ENCODE measurements at places on chromosomes 3 and 15. TPM values are rescaled to one million over a fixed set of nuclear protein-coding genes. Genes with fewer than 3 reads are reported as not detected.

The OR5H6 gene
- not detected for total RNA-seq

DNA sequence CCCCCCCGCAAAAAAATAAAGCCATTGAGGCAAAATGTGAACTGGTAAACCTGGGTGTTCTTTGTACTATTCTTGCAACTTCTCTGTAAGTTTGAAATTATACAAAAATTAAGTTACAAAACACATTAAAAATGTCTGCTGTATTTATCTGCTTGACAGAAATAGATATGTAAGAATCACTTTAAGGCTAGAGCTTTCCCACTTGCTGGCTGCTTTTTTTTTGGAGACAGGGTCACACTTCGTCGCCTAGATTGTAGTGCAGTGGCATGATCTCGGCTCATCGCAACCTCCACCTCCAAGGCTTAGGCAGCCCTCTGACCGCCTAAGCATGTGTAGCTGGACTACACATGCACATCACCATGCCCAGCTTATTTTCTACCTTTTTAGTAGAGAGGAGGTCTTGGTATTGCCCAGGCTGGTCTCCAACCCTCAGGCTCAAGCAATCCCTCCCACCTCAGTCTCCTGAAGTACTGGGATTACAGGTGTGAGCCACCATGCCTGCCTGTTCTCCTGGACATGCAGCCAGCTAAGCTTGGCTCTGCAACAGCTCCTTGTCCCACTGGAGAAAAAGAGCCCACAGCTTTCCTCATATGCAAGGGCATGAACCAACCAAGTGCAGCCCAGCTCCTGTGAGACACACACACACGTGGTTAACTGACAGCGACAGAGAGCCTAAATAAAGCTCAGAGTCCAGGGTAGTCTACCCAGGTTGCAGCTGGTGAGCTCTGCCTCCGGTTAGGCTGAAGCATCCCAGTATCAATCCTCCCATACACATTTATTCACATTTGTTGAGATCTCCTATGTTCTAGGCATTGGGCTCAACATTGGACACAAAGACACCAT, 4.5 kb downstream of the RPS17 start:
- peaks cover 49% of the 10 kb centered on the region for H3K36me3 ChIP-seq
- H3K4me1 ChIP-seq: peaks cover 12% of the 10 kb centered on the region
- H3K27ac ChIP-seq: no peak overlapping the region
- no peaks in the 10 kb centered on the region for H3K27me3 ChIP-seq
- no peak overlapping the region for H3K4me3 ChIP-seq

DNA sequence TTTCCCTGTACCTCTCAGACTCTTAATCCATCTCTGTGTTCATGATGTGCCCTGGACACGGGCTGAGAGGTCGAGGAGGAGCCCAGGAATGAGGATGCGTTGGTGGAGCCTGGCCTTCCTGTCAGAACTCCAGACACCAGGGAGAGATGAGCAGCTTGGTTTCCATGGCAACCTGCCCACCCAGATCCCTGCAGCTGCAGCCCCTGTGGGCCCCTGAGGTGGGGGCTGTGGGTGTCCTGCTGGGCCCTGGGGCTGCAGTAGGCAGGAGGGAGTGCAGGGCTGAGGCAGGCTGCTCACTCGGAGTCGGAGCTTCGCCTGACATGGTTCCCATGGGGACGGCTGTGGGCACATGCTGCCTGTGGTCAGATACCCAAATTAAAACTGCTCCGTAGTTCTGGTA, 7.7 kb upstream of the SCN10A start:
- no peak overlapping the region for H3K4me3 ChIP-seq
- H3K4me1 ChIP-seq: no peaks in the 10 kb centered on the region
- no peak for DNase-seq
- no peaks in the 10 kb centered on the region for H3K36me3 ChIP-seq

DNA sequence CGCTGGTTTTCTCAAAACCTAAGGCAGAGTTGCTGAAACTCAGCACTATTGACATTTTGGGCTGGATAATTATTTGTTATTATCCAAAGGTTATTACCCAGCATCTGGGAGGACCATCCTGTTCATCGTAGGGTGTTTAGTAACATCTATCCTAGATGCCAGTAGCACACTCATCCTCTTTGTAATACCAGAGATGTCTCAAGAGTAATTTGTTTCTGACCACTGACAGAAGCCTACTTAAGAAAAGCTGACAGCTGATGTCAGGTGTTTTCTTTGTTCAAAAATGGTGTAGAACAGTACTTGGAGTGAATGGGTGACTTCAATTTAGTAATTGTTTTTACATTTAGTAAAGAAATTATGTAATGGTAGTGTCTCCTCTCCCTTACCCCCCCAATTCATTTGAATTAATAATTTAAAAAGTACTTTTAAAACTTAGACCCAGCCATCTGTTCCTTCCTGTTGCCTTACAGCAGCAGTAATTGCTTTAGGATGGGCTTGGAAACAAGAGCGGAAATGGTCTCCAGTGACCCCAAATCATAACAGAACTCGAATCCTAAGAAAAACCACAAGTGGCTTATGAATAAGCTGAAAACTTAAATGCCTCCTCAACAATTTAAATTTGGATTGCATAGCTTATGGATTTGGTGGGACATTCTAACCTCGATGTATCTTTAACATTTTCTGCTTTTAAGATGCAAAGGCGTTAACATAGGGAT, 105.4 kb downstream of the PTPRG start:
- no peaks in the 10 kb centered on the region for H3K36me3 ChIP-seq
- no peaks in the 10 kb centered on the region for H3K4me1 ChIP-seq
- H3K4me3 ChIP-seq: no peak overlapping the region
- H3K27ac ChIP-seq: no peak overlapping the region
- no peak for DNase-seq

All from PC-3 (cell line).